ENCODE measurements at places on chromosomes 6 and 20. TPM values are rescaled to one million over a fixed set of nuclear protein-coding genes. Genes with fewer than 3 reads are reported as not detected.

DNA sequence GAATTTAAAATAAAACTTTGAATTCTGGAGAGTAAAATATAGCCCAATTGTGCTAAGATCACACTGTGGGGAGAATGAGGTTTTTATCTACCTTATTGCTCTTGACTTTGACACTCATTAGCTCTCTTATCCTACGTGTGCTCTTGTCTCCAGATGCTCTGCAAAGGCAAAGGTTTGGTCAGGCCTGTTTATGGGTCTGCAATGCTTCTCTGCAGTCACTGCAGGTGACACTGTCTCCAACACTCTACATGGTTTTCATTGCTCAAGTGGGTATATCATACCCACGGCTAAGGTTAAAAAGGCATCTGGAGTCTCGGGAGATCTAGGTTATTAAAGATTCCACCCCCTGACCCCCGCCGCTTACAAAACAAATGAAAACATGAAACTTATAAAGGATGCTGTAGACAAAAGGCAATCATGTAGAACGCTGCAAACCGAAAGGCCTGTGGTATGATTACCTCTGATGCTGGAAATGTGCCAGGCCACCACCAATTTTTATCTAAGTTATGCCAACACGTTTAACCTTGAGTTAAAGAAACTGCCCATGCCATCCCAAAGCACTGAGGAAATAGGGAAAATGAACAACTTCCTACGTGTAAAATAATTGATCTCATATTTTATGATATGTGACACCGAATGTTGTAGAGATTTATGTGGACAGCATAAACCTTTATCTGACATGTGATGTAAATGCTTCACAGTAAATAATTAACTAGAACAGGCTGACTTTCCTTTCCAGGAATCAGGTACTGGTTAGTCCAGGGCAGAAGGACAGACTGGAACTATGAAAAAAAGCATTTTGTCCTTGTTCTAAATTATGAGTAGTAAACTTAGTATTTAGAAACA, 238.2 kb upstream of the NOX3 start:
- H3K27ac ChIP-seq, result no peak overlapping the region
- H3K4me1 ChIP-seq, result no peaks in the 10 kb centered on the region
- no peaks in the 10 kb centered on the region for H3K36me3 ChIP-seq
- no peak overlapping the region for H3K4me3 ChIP-seq

GRCh38 chr6:158387578-158387977, 75.3 kb downstream of the TULP4 start:
- H3K36me3 ChIP-seq, result peaks cover 6% of the 10 kb centered on the region
- H3K4me1 ChIP-seq, result peaks cover 2% of the 10 kb centered on the region
- H3K4me3 ChIP-seq, result no peak overlapping the region
- H3K27me3 ChIP-seq, result no peaks in the 10 kb centered on the region
- H3K27ac ChIP-seq, result no peak overlapping the region
- no peak for DNase-seq

GRCh38 chr6:34055223-34055933, 90.5 kb downstream of the GRM4 start:
- H3K27me3 ChIP-seq, result peaks cover 8% of the 10 kb centered on the region
- H3K36me3 ChIP-seq, result no peaks in the 10 kb centered on the region
- H3K4me1 ChIP-seq, result no peaks in the 10 kb centered on the region
- H3K27ac ChIP-seq, result no peak overlapping the region
- no peak overlapping the region for H3K4me3 ChIP-seq

Gene TMEM74B
- total RNA-seq, result 0.45 TPM

DNA sequence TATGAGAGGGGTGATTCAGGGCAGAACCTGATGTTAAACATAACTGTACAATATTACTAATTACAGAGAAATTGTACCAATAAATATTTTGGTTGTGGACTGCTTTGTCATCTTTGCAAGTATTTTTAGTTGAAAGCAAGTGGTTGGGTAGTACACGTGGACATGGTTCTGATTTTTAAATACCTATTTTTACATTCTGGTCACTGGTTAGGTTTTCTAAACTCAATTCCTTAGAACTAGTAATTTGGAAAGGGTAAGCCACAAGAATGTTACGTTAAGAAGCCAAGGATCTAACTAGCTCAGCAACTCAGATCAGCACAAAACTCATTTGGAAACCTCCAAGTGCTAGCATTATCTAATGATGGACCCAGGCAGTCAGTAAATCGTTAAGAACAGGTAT, 2.7 kb downstream of the EPB41L2 start:
- H3K4me1 ChIP-seq, result peaks cover 26% of the 10 kb centered on the region
- no peak overlapping the region for H3K27ac ChIP-seq
- H3K4me3 ChIP-seq, result no peak overlapping the region
- peaks cover 6% of the 10 kb centered on the region for H3K36me3 ChIP-seq
- peaks cover 14% of the 10 kb centered on the region for H3K27me3 ChIP-seq

Gene ARFGEF3
- total RNA-seq, result 0.07 TPM

DNA sequence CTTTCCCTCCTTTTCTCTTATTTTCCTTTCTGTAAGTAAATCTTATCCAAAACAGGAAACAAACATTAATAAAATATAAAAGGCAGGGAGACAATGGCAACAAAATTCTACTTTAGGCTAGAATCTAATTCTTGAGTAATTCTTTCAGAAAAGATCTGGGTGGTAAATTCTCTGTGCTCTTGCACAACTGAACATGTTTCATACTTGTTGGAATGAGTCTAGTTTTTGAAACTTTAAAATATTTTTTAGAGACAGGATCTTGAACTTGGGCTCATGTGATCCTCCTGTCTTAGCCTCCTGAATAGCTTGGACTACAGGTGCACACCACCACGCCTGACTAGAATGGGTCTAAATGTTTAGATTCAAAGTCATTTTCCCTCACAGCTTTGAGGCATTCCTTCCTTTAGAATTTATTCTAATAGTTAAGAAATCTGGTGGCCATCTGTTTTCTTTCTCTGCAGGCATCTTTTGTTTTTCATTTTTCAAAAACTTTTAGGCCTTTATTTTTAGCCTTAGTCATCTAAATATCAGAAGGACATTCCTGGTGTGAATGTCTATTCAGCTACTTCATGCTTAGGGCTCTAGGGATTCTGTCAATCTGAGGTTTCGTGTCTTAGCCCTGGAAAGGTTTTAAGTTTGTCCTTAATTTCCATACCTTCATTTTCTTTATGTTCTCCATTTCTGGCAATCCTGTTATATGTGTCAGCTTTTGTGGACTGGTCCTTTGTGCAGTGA, 76.5 kb downstream of the CDKAL1 start:
- no peak for DNase-seq
- no peak overlapping the region for H3K27ac ChIP-seq
- no peaks in the 10 kb centered on the region for H3K27me3 ChIP-seq
- H3K36me3 ChIP-seq, result peaks cover 25% of the 10 kb centered on the region

All from activated CD8-positive, alpha-beta memory T cell treated with anti-CD3 and anti-CD28 coated beads, Interleukin-2, amount 10 ng/mL, durations not matched to agents 7 days and 5 days (primary cell).